ENCODE measurements at places on chromosomes 1 and 21.
A peak's percentile ranks its signal among the peaks of the same experiment; 100 is the strongest.

GRCh38 chr1:168717906-168718891 is 10.8 kb downstream of the DPT start:
- no peak for DNase-seq

- DNase-seq, result no peak
Measured at GRCh38 chr21:28099001-28099705, 893.5 kb downstream of the LTN1 start.

- DNase-seq, result no peak
Measured at GRCh38 chr1:179121159-179121938, 39.5 kb downstream of the TOR3A start.

DNA sequence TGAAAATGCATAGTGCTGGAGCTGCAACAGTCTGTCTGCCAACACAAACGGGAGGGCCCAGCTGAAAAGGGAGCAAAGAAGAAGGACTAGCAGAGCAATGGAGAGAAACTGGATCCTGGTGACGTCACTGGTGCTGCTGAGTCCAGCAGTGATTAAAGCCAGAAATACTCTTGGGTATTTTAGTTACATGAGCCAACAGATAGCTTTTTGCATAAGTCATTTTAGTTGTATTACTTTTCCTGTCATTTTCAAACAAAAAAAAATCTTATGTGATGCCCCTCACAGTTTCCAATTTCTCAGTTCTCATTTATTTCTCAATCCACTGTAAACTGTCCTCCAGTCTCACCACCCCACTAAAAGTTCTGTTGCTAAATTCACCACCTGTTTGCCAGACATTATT is 38.7 kb upstream of the NEK7 start:
- no peak for DNase-seq

DNA sequence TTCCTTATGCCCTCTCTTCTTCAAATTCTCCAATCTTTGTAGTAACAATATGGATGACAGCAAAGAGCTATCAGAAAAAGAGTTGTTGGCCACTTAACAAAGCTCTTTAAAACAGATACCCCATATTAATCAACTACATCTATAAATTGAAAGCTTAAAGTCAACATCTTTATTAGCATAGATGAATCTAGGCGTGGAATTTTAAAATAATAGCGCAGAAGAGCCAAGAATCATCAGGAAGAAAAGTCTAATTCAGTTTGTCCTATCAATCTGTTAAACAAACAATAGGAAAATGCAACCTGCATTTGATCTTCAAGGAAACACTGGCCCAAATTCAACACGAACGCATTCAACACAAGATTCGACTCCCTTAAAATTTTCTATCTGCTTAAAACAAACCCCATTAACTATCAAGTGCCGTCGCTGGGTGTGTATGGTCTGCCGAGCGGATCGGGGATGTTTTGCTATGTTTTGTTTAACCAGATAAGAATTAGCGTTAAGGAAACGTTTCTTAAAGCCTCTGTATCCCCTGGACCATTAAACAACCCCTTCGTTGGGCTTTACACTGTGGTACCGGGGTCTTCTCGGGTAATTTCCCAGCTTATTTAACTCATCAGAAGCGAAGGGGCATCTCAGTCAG is 1.0 kb downstream of the LYST start:
- no peak for DNase-seq

DNA sequence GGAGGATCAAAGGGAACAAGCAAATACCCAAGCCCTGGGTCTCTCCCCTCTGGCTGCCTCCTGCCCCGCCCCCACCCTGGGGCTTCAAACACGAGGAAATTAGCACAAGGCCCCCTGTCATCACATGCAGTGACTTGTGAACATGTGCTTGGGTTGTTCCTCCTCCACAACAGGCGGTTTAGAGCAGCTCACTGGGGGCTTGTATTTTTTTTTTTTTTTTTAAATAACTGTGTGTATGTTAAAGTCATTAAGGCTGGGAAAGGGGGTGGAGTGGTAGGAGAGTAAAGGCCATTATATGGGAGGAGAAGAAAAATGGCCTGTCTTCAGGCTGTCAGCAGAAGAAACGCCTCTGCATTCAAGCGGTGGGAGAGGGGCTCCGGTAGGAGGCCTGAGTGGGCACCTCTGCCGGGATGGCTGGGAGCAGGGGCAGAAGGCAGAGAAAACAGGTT is 64.2 kb downstream of the PLXNA2 start:
- no peak for DNase-seq

- peak; percentile 56 for DNase-seq
Measured at GRCh38 chr1:76176000-76176399, 101.5 kb downstream of the ST6GALNAC3 start.

- no peak for DNase-seq
Measured at GRCh38 chr1:10771789-10772188, 24.7 kb downstream of the CASZ1 start.

Data from stimulated activated CD4-positive, alpha-beta T cell treated with anti-CD3 and anti-CD28 coated beads, TNF-alpha, amount 100 ng/mL, for 48 hours (primary cell).